ENCODE measurements at places on chromosomes 6 and 20. TPM values are rescaled to one million over a fixed set of nuclear protein-coding genes. Genes with fewer than 3 reads are reported as not detected.

Gene CENPW
- 2.2 TPM for total RNA-seq

Gene KCNK15
- total RNA-seq = not detected

Gene SLCO4A1
- not detected for total RNA-seq

Gene SLC26A8
- total RNA-seq = not detected

Gene CFB
- 10.7 TPM for total RNA-seq

Gene GSTA2
- not detected for total RNA-seq

Gene HUS1B
- 0.40 TPM for total RNA-seq

Gene PRSS16
- total RNA-seq = 0.39 TPM

Measured in epithelial cell of alveolus of lung (primary cell).